ENCODE measurements at places on chromosomes 4 and X. TPM values are rescaled to one million over a fixed set of nuclear protein-coding genes. Genes with fewer than 3 reads are reported as not detected.

- no peak for DNase-seq
These were observed 19.5 kb upstream of the ZNF41 start for GRCh38 chrX:47502316-47503125.

RP2 gene
- total RNA-seq: 10.6 TPM

GRCh38 chrX:129092757-129093156, 430.5 kb downstream of the SMARCA1 start:
- no peak for DNase-seq

SORCS2 gene
- total RNA-seq: not detected

DNA sequence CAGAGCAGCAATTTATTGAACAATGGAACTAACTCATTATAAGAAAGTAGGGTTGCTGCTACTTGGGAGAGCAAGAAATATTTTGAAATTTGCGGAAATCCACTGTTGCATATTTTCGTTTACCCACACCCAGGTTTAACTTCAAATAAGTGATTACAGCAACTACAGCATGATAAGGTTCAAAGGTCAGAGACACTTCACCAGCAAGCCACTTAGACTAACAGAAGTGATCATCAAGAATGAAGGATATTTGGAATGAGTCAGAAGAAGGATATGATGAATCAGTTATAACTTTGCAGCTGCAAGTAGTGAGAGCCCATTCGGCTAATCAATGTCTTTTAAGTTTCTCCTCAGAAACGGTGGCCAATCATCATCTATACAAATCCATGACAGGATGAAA, 199.3 kb downstream of the TMA16 start:
- DNase-seq: no peak
